ENCODE measurements at places on chromosomes 2 and 18. TPM values are rescaled to one million over a fixed set of nuclear protein-coding genes. Genes with fewer than 3 reads are reported as not detected.
A peak's percentile ranks its signal among the peaks of the same experiment; 100 is the strongest.

GRCh38 chr2:33215299-33215698 lies 261.1 kb upstream of the RASGRP3 start:
- H3K4me1 ChIP-seq: peaks cover 12% of the 10 kb centered on the region
- H3K36me3 ChIP-seq: no peaks in the 10 kb centered on the region
- H3K4me3 ChIP-seq: no peak overlapping the region
- no peak overlapping the region for H3K27ac ChIP-seq

DNA sequence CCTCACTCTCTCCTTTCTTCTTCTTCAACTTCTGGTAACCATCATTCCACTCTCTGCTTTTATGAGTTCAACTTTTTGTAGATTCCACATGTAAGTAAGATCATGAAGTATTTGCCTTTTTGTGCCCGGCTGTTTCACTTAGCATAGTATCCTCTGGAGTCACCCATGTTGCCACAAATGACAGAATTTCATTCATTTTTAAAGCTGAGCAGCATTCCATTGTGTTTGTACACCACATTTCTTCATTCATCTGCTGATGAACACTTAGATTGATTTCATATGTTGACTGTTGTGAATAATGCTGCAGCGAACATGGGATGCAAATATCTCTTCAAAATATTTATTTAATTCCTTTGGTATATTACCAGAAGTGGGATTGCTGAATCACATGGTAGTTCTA lies 133.6 kb upstream of the ERBB4 start:
- H3K27me3 ChIP-seq: no peaks in the 10 kb centered on the region

DNA sequence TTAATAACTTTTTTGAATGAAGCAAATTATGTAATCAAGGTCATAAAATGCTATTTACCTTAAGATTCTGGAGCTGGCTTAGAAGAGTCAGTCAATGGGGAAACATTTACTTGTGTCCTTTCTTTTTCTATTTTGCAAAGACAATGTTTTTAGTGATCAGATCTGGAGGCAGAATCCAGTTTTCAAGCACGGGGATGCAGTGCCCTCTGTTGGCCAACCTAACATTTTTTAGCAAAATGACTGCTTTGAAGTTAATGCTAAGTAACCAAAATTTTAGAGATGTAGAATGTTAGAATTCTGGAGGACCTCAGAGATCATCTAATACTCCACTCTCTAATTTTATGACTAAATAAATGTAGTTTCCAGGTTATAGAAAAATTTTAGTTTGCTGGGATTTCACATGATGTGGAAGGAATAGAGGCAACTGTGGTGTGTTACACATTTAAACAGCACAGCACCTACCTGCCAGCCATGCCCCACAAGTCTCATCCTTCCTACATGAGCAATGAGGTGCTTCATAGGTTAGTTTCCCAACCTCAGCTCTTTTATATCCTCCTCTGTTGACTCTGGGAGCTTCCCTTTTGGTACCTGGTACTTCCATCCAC lies 23.6 kb upstream of the SLC9A4 start:
- no peaks in the 10 kb centered on the region for H3K4me1 ChIP-seq
- H3K27me3 ChIP-seq: no peaks in the 10 kb centered on the region
- H3K36me3 ChIP-seq: no peaks in the 10 kb centered on the region
- DNase-seq: peak; percentile 19
- no peak overlapping the region for H3K4me3 ChIP-seq

DNA sequence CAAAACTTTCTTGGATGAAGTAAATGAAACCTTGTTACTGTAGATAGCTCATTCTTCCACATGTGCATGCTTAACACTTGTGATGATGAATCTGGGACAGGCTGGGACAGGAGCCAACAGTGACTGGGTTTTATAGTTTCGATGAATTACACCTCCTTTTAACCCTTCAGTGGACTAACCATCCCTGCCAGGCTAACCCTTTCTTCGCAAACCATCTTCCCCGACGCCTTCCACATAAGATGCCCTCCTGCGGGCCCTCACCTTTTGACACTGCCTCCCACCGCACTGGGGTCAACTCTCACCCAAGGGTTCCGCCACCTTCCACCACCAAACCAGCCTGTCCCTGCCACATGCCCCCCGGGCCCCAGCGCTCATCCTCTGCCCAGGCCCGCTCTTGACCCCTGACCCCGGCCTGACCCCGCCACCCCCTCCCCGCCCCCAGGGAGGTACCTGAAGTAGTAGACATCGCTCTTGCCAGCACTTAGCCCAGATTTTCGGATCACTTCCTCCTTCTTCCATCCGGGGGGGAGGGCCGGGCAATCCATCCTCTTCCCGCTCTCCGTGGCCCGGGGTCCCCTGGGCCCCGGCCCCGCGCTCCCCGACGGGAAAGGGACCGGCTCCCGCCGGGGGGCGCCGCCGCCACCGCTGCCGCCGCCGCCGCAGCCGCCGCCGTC lies 764 bp downstream of the MBD2 start:
- no peaks in the 10 kb centered on the region for H3K27me3 ChIP-seq
- peak overlapping the region; percentile 79 for H3K4me3 ChIP-seq
- peak overlapping the region; percentile 90 for H3K27ac ChIP-seq

- peak overlapping the region; percentile 93 for H3K27ac ChIP-seq
- peak overlapping the region; percentile 99 for H3K4me3 ChIP-seq
- no peaks in the 10 kb centered on the region for H3K27me3 ChIP-seq
Observed at GRCh38 chr2:47782381-47782670, 619 bp upstream of the MSH6 start.

Gene FBXO15
- total RNA-seq: 4.4 TPM

- H3K4me1 ChIP-seq: no peaks in the 10 kb centered on the region
- H3K4me3 ChIP-seq: no peak overlapping the region
- H3K27me3 ChIP-seq: no peaks in the 10 kb centered on the region
- H3K36me3 ChIP-seq: no peaks in the 10 kb centered on the region
- DNase-seq: no peak
Observed at GRCh38 chr2:142241016-142241415, 110.2 kb upstream of the LRP1B start.

GRCh38 chr2:128724972-128725371 lies 406.3 kb upstream of the HS6ST1 start:
- DNase-seq: no peak
- no peak overlapping the region for H3K27ac ChIP-seq
- H3K27me3 ChIP-seq: no peaks in the 10 kb centered on the region
- H3K36me3 ChIP-seq: no peaks in the 10 kb centered on the region

Gene SELENOI
- 13.5 TPM for total RNA-seq

DNA sequence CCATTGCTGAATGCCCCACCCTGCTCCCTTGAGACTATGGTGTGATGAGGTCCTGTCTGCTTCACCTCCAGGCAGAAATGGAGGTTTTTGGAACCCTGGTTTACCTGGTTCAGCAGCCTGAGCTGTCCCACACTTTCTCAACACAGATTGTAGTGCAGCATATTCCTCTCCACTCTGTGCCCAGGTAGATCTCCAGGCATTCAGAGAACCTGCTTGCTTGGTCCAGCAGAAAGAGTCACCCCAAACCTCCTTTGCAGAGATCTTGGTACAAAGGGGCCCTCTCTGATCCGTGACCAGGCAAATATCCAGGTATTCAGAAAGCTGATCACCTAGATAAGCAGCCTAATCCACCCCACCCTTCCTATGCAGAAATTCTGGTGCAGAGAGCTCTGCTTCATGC lies 1288.2 kb upstream of the CRIM1 start:
- no peak for DNase-seq
- H3K4me1 ChIP-seq: no peaks in the 10 kb centered on the region
- H3K36me3 ChIP-seq: no peaks in the 10 kb centered on the region
- no peak overlapping the region for H3K4me3 ChIP-seq
- H3K27me3 ChIP-seq: no peaks in the 10 kb centered on the region

Gene BOK
- 49.6 TPM for total RNA-seq

DNA sequence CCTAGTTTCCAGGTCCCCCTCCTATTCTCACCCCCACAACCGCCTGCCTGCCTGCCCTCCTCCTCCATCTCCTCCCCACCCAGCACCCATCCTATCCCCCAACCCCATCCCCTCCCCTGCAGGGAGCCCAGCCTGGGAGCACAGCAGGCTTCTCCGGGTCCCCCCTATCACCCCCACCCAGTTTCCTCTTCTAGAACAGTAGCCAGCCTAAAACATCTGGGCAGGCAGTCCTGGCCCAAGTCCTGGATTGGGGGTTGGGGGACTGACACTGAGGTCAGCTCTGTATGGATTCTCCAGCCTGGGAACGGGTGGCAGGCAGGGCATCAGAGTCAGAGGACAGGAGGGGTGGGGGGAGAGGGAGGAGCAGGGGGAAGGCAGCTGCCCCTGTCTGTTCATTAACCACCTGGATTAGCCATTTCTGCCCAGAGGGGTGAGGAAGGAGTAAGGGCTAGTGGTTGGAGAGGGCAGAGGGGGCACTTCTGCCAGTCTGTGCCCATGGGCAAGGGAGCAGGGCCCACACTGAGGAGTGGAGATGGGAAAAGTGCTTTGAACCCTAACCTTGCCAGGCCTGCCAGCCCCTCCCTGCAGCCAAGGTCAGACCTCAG lies 60.0 kb downstream of the TNS1 start:
- H3K27ac ChIP-seq: peak overlapping the region; percentile 49
- peaks cover 24% of the 10 kb centered on the region for H3K4me1 ChIP-seq
- no peak for DNase-seq
- H3K4me3 ChIP-seq: peak overlapping the region; percentile 52
- H3K27me3 ChIP-seq: no peaks in the 10 kb centered on the region
- H3K36me3 ChIP-seq: no peaks in the 10 kb centered on the region

DNA sequence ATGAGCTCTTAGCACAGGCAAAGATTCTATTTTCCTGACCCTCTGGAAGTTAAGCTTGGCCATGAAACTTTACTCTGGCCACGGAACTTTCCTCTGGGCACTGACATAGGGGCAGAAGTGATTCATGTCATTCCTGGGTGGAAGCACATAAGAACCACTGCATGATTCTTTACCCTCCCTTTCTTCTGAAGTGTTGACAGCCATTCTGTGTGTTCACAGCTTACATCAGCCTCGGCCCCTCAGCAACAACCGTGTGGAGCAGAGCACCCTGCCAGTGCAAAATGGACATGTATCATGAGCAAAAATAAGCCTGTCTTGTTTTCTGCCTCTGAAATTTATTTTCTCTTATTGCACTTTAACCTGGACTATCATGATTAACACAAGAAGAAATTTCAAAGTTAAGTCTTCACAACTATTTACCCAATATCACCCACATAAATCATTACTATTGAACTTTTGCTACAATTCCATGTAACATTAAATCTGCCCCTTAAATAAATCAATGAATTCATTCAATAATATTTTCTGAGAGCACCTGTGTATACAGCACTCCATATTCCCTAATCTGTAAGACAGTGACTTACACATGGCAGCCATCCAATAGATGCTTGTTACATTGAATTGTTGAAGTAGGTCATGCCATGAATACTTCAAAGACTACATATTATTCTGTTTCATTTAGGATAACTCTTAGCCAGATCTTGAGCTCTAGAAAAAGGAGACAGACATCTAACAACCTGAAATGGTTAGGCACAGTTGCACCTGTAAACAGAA lies 531.9 kb downstream of the IRS1 start:
- no peak overlapping the region for H3K27ac ChIP-seq
- H3K4me1 ChIP-seq: no peaks in the 10 kb centered on the region
- no peaks in the 10 kb centered on the region for H3K36me3 ChIP-seq
- H3K27me3 ChIP-seq: no peaks in the 10 kb centered on the region
- H3K4me3 ChIP-seq: no peak overlapping the region

DNA sequence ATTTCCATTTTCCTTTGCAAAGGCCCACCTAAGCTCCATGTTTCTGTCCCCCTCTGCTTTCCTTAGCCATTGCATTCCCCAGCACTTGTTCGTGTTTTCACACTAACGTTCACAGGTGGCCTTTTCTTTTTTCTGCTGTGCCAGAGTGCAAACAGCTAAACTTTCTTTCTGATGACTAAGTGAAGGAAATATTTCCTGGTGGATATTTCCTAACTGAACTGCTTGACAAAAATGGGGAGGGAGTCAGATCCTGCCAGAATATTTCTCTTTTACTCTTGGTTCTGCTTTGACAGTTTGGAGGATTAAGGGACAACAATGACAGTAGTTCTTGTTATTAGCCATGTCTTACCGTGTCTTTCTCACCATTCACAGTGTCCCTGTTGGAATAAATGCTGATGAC lies 344.0 kb downstream of the ARHGAP15 start:
- H3K4me3 ChIP-seq: no peak overlapping the region
- H3K27me3 ChIP-seq: no peaks in the 10 kb centered on the region
- H3K27ac ChIP-seq: peak overlapping the region; percentile 80
- H3K36me3 ChIP-seq: no peaks in the 10 kb centered on the region
- no peak for DNase-seq

Gene MPHOSPH10
- 30.8 TPM for total RNA-seq

- H3K27ac ChIP-seq: no peak overlapping the region
- no peak for DNase-seq
- H3K4me3 ChIP-seq: no peak overlapping the region
- no peaks in the 10 kb centered on the region for H3K4me1 ChIP-seq
Observed at GRCh38 chr2:137987011-137987410, 22.7 kb downstream of the HNMT start.

Gene ACSL3
- total RNA-seq: 57.3 TPM

GRCh38 chr2:70960833-70961647 lies 17.4 kb upstream of the ANKRD53 start:
- H3K36me3 ChIP-seq: no peaks in the 10 kb centered on the region
- no peaks in the 10 kb centered on the region for H3K4me1 ChIP-seq
- H3K4me3 ChIP-seq: no peak overlapping the region
- no peaks in the 10 kb centered on the region for H3K27me3 ChIP-seq

DNA sequence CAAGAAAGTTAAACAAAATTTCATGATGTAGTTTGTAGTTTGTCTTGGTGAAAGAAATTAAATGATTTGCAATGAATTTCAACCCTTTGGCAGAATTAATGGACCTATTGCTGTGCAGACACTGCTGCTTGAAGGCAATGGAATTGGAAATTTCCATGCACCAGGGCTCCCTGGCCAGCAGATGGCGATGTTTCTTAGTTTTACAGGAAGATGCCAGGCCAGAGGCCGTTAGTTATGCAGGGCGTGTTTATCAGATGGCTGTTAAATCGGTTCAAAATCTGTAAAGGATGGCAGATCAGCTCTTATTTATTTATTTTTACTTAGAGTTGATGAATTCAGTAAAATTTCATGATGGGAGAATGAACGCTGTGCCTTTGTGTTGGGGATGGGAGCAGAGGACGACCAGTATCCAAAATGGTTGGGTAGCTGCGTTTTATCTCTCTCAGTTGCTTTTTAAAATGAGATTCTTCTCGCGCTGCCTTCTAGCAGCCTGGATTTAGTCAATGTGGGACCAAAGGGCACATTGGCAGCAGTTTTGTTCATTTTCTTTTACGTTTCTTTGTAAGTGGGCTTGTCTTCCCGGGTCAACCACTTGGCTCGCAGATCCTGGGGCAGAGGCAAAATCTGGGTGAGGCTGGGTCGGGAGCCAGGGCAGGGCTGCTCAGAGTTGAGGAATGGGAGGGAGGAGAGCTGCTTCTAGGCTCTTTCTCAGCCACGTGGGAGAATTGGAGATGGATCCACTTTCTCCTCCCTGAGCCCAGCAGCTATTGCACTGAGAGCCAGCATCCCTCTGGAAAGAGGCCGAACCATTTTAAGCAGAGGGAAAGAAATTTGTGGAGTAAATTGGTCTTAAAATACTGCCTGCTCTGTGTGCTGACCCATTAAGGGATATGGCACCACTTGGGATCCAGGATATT lies 344.0 kb downstream of the PIK3C3 start:
- H3K4me3 ChIP-seq: no peak overlapping the region
- DNase-seq: peak; percentile 92
- no peaks in the 10 kb centered on the region for H3K27me3 ChIP-seq
- H3K27ac ChIP-seq: peak overlapping the region; percentile 59
- H3K4me1 ChIP-seq: peaks cover 13% of the 10 kb centered on the region
